ENCODE measurements at places on chromosomes 2 and 18.

- DNase-seq, result no peak
Observed at GRCh38 chr2:240799033-240799820, 20.8 kb downstream of the KIF1A start.

GRCh38 chr2:39216346-39217191, 27.2 kb downstream of the CDKL4 start:
- peak; percentile 34 for DNase-seq

DNA sequence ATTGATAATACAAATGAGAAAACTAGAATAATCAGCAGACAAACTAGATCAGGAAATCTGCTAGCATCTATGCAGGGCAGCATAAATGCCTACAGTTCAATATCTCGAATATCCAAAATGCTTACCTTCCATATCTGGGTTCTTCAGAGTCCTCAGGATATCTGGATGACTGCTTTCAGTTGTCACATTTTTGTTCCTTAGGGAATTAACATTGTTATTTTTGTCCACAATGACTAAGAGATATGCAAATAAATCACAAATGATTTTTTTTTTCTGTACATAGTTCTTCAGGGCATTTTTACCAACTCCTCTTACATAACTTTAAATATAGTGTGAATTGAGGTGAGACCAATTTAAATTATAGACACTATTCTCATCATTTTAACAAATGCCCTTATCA, 80.9 kb downstream of the AQP4 start:
- no peak for DNase-seq

DNA sequence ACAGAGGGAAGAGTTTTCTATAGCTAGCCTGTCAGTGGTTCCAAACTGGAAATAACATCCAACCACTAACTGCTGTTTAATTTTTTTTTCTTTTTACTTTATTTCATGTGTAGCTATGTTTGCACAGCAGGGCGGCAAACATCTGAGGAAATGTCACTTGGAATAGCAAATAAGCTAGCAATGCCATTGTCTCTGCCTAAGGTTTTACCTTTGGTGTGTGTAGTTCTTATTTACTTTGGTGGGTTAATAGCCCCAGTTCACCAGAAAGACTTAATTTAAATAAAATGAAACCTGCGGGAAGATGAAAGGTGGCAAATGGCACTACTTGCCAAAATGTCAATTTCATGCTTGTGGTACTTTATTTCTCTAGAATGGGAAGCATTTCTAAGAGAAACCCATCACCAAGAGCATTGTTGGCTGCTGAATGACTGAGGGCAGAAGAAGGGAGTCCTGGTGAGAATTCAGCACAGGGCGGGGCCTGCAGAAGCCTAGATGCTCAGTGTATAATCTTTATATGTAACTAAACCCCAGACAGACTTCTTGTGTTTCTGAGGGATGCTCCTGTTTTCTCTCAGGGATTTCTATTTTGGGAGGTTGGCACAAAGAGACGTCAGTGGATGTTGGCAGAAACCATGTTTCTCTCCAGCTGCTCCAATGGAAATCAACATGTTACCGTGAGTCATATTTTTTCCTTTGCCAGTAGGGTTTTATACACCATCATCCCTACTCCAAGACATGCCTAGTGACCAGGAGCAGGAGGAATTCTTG, 300.4 kb upstream of the NT5C1B start:
- no peak for DNase-seq

GRCh38 chr18:63909870-63910269, 2.1 kb downstream of the SERPINB10 start:
- DNase-seq, result no peak

- no peak for DNase-seq
Observed at GRCh38 chr2:138779406-138779780, 797 bp downstream of the NXPH2 start.

GRCh38 chr2:217573571-217573970, 429.2 kb downstream of the TNS1 start:
- DNase-seq, result no peak

DNA sequence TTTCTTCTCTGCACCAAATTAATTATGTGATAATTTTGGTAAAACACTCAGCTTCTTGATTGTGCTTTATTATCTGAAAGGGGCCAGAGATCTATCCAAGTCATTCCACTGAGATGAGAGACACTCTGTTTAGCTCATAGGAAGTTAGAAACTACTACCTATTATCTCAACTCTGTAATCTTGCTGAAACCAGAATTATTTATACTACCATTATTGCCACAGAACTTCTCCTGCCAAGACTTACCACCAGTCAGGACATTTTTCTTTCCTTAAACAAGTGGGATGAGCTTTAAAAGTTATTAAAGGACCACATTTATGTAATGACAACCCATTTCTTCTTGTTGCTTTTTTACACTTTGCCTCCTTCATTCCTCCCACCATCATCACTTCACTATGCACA, 855.6 kb upstream of the PIK3C3 start:
- no peak for DNase-seq

- DNase-seq, result no peak
Observed at GRCh38 chr2:59833941-59834340, 719.5 kb downstream of the BCL11A start.

DNA sequence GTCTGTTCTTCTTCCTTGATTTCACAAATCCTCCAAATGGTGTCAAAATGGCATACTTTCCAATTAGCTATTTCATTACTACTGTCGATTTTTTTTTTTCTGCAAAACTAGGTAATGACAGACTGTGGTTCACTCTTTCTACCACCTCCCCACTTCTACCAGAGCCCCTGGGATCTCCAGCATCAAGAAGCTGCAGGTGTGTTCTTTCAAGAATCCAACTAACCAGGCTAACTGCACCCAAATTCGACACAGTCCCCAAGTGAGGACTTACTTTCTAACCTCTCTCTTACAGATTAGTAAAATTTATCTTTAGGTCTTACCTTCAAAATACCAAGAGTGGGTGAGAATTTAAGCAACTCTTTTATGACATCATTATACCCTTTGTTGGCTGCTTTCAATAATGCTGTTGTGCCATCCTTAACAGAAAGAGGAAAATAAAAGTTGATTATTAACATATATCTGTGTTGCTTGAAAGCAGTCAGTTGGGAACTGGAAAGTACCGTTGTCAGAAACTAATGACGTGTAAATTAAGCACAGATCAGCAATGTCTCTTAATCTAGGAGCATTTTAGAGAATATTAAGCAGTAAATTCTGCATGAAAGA, 31.2 kb upstream of the NPC1 start:
- DNase-seq, result no peak

DNA sequence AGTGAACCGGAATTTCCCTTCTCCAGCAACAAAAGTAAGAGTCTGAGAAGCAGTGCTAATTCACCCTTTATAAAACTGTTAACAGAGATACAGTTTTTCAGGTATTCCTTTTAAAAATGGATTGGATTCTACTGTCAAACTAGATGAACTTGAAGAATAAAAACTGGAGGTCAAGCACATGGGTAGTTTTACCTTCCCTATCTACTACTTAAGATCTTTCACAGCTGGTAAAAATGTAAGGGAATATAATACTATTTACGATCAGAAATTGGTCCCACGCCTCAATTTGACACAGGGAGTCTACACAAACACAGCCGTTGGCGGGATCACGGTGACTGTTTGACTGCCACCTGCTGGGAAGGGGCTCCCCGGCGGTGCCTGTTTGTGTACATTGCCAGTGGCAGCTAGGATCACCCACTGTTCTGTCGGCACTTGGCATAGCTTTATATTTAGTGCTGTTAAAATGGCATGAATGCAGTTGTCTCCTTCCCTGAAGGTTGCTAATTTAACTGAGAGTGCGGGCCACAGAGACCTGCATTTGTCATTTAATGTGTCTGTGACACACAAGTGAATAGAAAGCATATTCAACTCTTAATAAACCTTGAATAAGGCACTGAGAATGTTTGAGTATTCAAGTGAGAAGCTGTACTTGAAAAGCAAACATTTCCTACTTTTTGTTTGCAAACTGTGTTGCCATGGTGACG, 59.5 kb downstream of the ABCG8 start:
- DNase-seq, result no peak

- DNase-seq, result no peak
Observed at GRCh38 chr2:176260689-176261088, 8.6 kb upstream of the MTX2 start.

- DNase-seq, result no peak
Observed at GRCh38 chr2:99205491-99205890, 24.5 kb downstream of the MRPL30 start.

GRCh38 chr2:30652271-30652915, 154.9 kb downstream of the CAPN13 start:
- no peak for DNase-seq

DNA sequence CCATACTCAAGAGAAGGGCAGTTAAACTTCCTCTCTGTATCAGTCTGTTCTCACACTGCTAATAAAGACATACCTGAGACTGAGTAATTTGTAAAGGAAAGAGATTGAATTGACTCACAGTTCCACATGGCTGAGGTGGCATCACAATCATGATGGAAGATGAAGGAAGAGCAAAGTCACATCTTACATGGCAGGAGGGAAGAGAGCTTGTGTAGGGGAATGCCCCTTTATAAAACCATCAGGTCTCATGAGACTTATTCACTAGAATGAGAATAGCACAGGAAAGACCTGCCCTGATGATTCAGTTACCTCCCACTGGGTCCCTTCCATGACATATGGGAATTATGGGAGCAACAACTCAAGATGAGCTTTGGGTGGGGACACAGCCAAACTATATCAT, 1.4 kb upstream of the IL36B start:
- no peak for DNase-seq

GRCh38 chr18:62521593-62521992, 1.2 kb upstream of the ZCCHC2 start:
- no peak for DNase-seq
